Activated CD4-positive, alpha-beta T cell treated with anti-CD3 and anti-CD28 coated beads, Interleukin-2, Interleukin-4, amounts not matched to agents 100 ng/mL and 50 ng/mL, durations not matched to agents 16 hours and 8 hours (primary cell): ENCODE measurements at places on chromosomes 7 and 10.

DNA sequence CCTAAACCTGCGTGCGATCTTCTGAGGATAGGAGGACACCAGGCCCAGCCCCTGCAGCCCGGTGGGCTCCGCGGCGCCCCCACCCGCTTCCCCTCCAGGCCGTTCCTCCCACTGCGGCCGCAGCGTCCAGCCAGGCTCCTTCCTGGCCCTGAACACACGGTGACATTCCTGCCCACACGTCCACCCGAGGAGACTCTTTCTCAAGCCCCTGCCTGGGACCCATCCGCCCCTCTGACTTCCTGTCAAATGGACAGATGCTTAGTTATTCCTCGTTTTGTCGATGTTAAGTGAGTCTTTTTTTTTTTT, 32.4 kb upstream of the RNF32 start:
- no peak for DNase-seq

- DNase-seq, result no peak
Observed at GRCh38 chr7:24975644-24976260, 4.2 kb downstream of the OSBPL3 start.

DNA sequence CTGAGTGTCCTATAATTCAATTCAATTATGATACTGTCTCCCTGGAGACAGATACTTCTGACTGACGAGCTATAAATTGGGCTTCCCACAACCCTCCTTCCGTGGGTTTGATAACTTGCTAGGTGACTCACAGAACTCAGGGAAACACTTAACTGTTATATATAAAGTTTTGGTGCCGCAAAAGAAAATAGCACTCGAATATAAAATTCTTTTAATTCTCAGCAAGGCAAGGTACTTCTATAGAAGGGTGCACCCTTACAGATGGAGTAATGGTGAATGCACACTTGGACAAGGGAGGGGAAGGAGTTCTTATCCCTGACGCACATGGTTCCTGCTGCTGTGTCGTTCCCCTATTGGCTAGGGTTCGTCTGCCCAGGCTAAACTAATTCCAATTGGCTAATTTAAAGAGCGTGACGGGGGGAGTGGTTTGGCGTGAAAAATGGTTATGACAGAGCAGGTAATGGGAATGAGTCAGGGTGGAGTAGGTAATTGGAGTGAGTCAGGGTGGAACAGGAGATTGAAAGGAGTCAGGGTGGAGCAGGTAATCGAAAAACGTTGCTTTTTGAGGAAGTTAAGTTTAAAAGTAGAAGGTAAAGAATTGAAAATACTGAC, 20.8 kb upstream of the GHITM start:
- no peak for DNase-seq

DNA sequence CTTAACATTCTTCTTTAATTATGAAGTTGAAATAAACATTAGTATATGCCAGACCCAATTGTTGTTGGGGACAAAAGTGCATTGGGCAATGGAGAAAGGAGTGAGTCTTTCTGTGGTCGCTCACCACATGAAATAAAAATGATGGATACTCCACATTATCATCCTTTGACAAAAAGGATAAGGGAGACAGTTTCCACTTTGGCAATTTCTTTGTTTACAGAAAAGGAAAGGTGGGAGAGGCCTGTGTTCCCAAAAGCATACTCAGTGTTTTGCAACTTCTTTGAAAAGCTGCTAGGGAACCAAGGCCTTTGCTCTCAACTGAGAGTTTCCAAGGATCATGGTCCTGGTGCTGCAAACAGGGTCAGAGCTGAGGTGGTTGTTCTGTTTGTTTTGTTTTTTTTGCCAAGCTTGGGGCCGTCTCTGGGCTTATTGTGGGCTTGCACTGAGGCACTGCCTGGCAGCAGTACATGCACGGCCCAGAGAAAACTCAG, 341.9 kb downstream of the TNS3 start:
- no peak for DNase-seq

DNA sequence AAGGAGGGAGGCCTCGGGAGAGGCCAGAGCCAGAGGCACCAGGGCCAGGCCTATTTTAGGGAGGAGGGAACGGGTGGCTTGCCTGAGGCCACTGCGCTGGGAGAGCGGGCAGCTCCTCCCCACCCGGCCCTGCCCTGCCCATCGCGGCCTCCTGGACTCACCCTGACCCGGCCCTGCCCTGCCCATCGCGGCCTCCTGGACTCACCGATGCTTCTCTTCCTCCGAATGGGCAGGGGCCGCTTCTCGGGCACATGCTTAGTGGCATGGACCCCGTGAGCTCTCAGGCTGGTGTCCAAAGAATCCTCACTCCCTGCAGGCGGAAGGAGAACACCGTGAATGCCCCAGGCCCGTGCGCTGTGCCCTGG, 7.5 kb downstream of the PDGFA start:
- no peak for DNase-seq

DNA sequence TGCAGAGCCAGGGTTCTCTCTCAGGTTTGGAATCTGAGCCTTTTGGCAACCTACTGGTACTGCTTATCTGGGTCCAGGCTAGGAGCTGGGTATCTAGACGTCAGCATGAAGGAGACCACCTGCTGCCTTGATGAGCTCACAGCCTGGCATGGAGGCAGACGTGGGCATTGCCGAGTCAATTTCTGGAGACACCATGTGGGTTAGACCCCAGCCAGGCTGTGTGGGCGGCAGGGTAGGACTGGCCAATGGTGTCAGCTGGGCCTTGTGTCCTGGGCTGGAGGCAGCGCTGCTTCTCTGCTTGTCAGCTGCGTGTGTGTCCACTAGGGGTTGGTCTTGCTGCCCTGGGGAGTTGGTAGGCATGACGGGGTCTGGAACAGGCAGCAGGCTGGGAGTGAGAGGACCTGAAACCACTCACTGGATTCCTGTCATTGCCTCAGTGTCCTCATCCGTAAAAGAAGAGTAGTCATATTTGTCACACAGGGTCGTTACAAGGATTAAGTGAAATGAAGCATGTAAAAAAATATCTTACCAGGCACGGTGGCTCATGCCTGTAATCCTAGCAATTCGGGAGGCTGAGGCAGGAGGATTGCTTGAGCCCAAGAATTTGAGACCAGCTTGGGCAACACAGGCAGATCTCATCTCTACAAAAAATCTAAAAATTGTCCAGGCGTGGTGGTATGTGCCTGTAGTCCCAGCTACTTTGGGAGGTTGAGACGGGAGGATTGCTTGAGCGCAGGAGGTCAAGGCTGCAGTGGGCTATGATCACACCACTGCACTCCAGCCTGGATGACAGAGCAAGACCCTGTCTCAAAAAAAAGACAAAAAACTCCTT, 31.7 kb upstream of the ANKRD2 start:
- DNase-seq, result no peak

GRCh38 chr7:12569673-12570072, 847 bp upstream of the SCIN start:
- DNase-seq, result no peak

GRCh38 chr7:39099146-39099545, 121.4 kb downstream of the POU6F2 start:
- DNase-seq, result no peak

- no peak for DNase-seq
Observed at GRCh38 chr7:123941391-123942180, 16.5 kb downstream of the SPAM1 start.

DNA sequence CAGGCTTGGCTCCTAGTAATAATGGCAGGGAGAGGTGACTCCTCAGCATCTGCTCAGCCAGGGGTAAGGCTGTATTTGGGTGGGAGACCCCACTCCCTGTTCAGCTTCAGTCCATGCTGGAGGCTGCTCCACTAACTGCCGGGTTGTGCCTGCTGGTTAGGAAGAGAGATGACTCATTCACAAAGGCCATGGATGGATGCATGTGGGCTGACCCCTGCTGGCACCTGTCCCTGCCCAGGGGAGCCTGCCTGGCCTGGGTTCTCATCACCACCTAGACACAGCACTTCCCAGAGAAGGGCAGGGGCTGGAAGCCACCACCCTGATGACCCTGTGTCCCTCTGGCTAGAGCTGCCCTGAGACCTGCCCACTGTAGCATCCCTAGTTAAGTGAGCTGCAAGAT, 59.0 kb downstream of the VSTM4 start:
- DNase-seq, result no peak

GRCh38 chr10:102935505-102935904, 17.4 kb downstream of the CNNM2 start:
- DNase-seq, result no peak

DNA sequence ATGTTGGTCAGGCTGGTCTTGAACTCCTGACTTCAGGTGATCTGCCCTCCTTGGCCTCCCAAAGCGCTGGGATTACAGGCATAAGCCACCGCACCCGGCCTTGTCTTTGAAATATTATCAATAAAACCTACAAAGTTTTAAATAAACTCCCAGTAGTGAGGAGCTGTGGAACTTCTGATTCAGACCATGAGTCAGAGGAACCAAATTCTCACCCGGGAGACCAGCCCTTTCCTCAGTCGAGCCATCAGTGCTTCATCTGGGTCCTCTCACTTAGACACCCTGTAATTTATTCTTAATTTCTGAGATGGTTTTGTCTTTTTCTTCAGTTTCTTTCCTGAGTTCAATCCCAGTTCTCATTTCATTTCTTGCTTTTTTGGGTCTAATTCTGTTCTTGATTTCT, 68.6 kb downstream of the DYNC2I1 start:
- no peak for DNase-seq

DNA sequence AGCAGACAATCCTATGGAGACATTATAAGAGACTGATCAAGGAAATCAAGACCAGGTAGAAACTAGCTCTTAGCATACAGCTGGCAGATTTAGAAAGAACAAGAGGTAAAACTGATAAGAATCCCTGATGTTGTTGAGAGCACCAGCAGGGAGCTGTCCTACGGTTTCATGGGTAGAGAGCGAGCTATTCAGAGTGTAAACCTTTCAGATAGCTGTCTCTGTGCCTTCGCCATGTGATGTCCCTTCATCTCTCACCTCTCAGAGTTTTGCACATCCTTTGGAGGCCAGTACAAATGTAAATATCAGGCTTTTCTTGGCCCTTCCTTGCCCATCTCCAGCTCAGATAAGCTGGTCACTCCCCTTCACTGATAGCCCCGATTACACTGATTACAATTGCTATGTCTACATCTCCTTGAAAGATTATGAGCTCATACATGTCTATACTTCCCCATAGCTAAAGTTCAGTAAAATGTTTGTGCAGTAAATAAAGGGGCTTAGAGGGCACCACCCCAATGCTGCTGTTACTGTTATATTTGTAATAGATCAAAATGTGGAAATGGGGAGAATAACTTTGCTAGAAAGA, 21.9 kb downstream of the THSD7A start:
- DNase-seq, result no peak

DNA sequence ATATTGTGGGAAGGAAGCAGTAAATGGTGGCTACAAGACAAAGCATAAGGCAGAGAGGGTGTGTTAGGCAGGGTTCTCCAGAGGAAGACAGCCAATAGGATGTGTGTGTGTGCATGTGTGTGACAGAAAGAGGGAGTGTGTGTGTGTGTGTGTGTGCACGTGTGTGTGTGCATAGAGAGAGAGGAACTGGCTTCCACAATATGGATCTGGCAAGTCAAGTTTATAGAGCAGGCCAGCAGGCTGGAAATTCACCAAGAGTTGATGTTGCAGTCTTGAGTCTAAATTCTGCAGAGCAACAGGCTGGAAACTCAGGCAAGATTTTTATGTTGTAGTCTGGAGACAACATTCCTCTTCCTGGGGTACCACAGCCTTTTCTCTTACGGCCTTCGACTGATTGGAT, 374.0 kb downstream of the TNS3 start:
- DNase-seq, result no peak

DNA sequence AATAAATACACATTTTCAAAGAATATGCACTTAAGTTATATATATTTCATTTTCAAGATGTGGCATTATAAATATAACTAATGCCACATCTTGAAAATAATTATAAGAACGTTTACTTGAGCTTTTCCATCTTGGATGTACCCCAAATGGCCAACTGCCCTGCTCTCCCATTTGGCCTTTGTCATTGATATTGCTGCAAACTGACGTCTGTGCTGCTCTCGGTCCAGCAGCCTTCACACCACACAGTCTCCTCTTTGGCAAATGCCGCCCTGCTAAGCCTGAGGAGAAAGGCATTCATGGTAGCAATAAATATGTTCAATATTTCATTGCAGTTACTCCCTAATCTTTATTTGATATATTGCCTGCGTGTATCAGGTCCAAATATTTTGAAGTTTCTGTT, 384.6 kb upstream of the ADARB2 start:
- DNase-seq, result no peak

GRCh38 chr7:1290679-1291356, 58.1 kb downstream of the UNCX start:
- no peak for DNase-seq

DNA sequence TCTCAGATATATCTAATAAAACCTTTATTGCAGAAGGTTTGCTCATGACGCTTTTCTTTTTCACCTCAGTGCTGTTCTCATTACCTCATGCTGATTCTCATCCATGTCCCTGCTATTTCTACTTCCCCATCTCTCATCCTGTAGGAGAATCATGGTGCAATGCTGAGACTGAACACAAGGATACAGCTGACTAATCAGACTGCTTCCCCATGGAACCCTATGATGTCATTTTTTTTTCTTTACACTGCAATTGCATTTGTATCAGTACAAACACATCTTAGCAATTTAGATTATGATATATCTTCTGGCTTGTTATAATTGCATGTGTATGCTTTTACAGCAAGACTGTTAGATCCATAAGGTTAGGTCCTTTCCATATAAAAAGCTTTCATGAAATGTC, 93.7 kb downstream of the SEMA3A start:
- DNase-seq, result no peak

- no peak for DNase-seq
Observed at GRCh38 chr10:14302035-14302434, 28.7 kb downstream of the FRMD4A start.

DNA sequence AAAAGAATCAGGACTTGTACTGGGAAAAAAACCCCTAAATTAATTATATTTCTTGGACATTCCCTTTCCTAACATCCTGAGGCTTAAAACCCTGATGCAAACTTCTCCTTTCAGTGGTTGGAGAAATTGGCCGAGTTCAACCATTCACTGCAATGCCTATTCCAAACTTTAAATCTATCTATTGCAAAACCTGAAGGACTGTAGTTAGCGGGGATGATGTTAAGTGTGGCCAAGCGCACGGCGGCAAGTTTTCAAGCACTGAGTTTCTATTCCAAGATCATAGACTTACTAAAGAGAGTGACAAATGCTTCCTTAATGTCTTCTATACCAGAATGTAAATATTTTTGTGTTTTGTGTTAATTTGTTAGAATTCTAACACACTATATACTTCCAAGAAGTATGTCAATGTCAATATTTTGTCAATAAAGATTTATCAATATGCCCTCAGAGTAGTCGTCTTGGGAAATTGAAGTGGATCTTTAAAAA, 6.6 kb downstream of the EMX2 start:
- no peak for DNase-seq

DNA sequence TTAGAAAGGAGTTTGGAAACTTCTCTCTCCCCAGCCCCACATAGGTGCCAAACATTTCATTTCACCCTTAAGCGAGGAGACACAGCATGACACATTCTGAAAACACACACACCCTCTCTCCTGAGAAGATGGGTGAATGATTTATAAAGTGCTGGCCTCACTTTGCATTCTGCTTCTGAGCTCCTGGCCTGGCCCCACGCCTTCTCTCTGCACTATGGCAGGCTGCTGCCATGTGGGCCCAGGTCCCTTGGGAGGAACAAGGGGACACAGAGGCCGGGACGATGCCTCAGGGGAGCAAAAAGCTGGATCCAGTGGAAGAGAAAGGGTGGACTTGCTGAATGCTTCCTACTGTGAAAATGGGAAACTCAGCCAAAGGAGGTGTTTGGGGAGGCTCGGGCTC, 56.0 kb downstream of the CPXM2 start:
- DNase-seq, result no peak

- no peak for DNase-seq
Observed at GRCh38 chr7:98674461-98674860, 57.4 kb downstream of the NPTX2 start.

- DNase-seq, result no peak
Observed at GRCh38 chr7:117818232-117818631, 55.0 kb downstream of the CTTNBP2 start.

GRCh38 chr7:25420771-25421170, 192.5 kb upstream of the NPVF start:
- DNase-seq, result no peak
